ENCODE measurements at places on chromosomes 5 and 9.

DNA sequence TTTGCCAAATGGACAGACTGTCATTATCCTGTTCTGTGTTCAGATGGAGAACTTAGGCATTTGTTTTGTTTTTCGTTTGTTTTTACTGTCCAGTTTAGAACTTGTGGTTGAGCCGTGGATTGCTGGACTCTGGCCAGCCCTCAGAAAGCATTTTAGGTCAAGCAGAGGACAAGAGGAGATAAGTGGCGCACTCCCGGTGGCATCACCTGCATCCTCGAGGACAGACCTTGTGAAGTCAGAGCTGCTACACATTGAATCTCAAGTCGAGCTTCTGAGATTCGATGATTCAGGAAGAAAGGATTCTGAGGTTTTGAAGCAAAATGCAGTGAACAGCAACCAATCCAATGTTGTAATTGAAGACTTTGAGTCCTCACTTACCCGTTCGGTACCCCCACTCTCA, 8.9 kb downstream of the MTRR start:
- no peak for DNase-seq

DNA sequence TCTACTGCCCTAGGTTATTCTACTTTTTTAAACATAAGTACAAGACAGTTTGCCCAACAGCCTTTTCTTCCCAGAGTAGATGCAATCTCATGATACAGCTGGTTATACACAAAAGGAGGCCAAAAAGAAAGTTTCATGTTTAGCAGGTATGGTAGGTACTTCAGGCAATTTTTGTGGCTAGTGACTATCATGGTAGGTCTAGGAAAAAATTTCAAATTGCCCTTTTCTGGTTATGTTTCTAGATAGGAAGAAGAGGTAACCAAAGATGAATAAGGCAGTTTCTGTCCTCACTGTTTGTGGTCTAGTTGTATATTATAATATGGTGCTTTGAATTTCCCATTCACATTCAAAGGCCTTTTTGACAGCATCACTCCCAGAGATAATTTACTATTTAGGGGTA, 19.7 kb downstream of the MEGF9 start:
- DNase-seq: no peak

DNA sequence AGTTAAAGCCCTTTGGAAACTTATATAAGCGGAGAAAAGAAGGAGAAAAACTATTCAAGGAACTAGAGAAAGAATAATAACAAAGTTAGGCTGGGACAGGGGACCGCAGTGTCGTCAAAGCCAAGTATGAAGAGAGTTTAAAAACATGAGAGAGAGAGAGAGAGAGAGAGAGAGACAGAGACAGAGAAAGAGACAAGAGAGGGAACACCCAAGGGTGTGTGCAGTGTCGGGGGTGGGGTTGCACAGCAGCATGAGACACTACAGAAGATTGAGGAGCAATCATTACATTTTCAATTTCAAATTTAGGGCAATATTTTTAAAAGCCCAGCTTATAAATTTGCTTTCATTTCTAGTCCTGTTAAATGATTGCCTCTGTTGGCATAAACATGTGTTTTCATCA, 74.3 kb downstream of the NNT start:
- DNase-seq: no peak

GRCh38 chr9:130963337-130963908, 24.4 kb upstream of the FIBCD1 start:
- no peak for DNase-seq

DNA sequence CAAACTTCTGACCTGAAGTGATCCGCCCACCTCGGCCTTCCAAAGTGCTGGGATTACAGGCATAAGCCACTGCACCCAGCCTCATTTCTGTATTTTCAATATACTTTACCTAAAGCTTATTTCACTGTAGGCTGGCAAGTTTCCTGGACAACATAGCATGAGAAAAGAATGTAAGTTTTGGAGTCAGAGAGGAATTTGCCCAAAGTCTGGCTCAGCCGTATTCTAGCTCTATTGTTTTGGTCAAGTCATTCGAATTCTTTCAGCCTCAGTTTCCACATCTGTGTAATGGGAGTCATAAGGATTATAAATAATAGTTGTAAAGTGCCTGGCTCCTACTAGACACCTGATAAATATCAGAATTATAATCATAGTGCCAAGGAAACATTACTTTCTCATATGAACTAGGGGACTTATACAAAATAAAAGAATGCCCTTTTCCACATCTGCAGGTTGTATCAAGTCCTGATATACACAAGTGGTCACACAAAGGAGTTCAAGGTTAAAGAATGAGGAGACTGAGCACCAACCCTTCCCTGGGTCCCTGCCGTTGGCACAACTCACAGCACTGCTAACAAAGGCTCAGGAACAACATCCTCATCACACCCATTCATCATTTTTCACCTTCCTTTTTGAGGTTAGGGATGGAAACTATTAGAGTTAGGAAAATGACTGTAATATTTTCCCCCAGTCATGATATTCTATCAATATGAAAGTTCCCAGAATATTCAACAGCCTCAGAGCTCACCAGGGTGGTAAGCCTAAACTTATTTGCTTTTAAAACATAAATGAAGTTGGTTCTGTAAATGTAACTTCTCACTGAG, 34.6 kb upstream of the RAI14 start:
- DNase-seq: no peak
